ENCODE measurements at places on chromosomes 3 and 15.
A peak's percentile ranks its signal among the peaks of the same experiment; 100 is the strongest.

DNA sequence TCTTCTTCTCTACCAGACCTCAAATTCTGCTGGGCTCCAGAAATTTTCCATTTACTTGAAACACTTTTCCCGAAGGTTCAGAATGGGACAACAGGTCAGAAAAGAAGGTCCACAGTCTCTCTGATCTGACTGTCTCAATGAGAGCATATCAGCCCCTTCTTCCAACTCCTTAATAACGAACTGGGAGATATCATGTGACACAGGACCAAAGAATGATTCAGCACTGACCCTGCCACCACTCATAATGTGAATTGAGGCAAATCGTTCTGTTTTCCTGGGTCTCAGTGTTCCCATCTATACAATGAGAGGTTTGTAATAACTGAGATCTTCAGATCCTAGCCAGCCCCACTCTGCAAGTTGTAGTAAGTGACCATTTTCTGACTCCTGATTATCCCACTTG, 500.5 kb downstream of the NTRK3 start:
- no peak for DNase-seq
- H3K27ac ChIP-seq, result no peak overlapping the region
- H3K4me1 ChIP-seq, result peaks cover 3% of the 10 kb centered on the region
- H3K27me3 ChIP-seq, result peaks cover 5% of the 10 kb centered on the region

GRCh38 chr3:146585156-146585555, 20.0 kb downstream of the PLSCR5 start:
- DNase-seq, result no peak
- H3K27ac ChIP-seq, result no peak overlapping the region
- no peak overlapping the region for H3K4me3 ChIP-seq
- peaks cover 28% of the 10 kb centered on the region for H3K27me3 ChIP-seq
- H3K4me1 ChIP-seq, result peaks cover 4% of the 10 kb centered on the region

DNA sequence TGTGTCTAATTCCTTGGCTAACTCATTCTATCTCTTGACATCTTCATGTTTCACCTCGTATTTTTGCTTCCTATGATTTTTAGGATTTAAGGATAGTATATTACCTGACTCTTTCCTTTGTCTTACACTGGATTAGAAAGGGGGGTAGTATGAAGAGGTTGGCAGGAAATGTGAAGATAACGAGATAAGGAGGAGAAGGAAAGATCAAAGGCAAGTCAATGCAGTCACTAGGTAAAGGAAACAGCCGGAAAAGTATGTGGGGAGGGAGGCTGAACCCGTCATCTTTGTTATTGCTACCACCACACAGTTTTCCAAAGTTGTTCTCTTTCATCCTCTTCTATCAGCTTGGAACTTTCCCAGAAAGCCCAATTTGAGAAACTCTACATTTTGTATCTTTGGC, 90.6 kb downstream of the SLC9A9 start:
- H3K27ac ChIP-seq, result no peak overlapping the region
- no peak overlapping the region for H3K4me3 ChIP-seq
- H3K27me3 ChIP-seq, result no peaks in the 10 kb centered on the region
- DNase-seq, result no peak
- peaks cover 2% of the 10 kb centered on the region for H3K36me3 ChIP-seq

DNA sequence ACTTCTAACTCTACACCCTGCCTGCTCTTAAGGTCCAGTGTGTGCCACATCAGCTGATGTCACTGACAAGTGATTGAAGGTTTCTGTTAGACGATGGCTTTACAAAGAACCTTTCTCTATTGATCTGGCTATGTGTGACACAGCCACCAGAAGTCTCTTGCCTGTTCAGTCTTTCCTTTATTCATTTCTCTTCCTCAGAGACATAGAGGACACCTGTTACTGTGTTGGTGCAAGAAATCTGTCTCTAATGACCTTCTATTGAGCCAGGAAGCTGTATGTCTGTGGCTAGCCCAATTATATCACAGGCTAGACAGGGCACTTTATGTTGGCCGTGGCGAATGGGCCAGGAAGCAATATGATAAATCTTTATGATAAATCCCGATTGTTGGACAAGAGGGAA, 173.3 kb upstream of the GAP43 start:
- H3K27me3 ChIP-seq, result no peaks in the 10 kb centered on the region
- DNase-seq, result no peak
- H3K27ac ChIP-seq, result no peak overlapping the region
- peaks cover 4% of the 10 kb centered on the region for H3K4me1 ChIP-seq
- H3K36me3 ChIP-seq, result no peaks in the 10 kb centered on the region
- H3K4me3 ChIP-seq, result no peak overlapping the region

DNA sequence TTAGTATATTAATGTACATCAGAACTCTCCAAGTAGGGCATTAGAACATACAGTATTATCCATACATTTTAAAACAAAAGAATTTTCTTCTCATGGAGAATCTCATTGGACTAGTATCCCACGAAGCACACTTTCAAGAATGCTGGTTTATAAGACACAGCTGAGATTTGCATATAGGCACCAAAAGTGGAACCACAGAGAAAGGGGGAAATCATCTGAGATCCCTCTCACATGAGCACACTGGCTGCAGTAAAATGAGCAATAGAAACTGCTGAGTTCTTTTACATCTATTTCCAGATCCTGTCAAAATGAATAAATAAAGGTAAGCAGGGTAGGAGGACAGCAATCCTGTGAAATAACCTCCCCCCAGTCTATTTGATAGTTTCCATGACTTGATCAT, 665.3 kb downstream of the FHIT start:
- no peak for DNase-seq
- H3K4me1 ChIP-seq, result no peaks in the 10 kb centered on the region
- H3K27ac ChIP-seq, result no peak overlapping the region
- H3K27me3 ChIP-seq, result no peaks in the 10 kb centered on the region
- H3K4me3 ChIP-seq, result no peak overlapping the region
- H3K36me3 ChIP-seq, result no peaks in the 10 kb centered on the region

GRCh38 chr3:108021131-108021530, 69.7 kb downstream of the CD47 start:
- H3K27me3 ChIP-seq, result no peaks in the 10 kb centered on the region
- no peak overlapping the region for H3K4me3 ChIP-seq
- H3K27ac ChIP-seq, result no peak overlapping the region
- H3K4me1 ChIP-seq, result peaks cover 4% of the 10 kb centered on the region
- peaks cover 4% of the 10 kb centered on the region for H3K36me3 ChIP-seq

DNA sequence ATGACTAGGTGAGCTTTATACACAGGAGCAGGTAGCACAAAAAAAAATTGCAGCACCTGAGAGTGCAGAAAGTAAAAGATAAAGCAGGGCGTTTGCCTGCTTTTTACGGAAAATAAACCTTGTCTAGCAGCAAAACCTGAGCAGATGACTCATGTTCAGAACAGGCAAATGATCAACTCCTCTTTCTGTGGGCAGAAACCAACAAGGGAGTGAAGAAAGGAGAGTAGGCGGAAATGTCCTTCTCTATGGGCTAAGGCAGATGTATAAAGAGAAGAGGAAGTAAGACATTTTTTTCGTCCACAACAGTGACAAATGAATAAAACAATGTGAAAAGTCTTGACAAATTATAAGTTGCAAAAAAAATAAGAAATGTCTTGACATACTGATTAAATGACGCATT, 24.5 kb upstream of the GMNC start:
- DNase-seq, result no peak
- H3K27me3 ChIP-seq, result no peaks in the 10 kb centered on the region
- no peak overlapping the region for H3K4me3 ChIP-seq
- H3K36me3 ChIP-seq, result no peaks in the 10 kb centered on the region

DNA sequence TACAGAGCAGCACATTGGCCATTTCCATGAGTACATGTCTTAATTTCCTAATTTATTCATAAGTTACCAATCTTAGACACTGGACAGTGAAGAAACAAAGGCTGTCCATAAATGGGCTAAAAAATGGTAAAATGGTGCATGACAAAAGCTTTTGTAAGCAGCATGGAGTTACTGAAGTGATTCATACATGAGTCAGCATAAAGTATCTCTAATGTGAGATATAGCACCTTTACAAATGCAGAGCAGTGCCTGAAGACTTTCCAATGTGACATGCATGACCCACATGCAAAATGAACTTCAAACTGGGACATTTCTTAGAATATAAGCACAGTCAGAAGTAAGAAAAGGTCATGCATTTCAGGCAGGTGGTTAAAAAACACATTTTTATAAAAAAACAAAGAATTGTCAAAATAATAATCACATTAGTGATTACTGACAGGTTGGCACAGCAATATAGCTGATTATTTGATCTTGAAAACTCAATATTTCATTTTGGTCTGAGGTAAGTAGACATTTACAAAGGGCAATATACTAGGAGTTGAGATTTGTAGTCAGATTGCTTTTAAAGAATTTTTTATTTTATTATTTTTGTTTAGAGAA, 299.3 kb downstream of the PLCL2 start:
- H3K27ac ChIP-seq, result peak overlapping the region; percentile 24
- no peak overlapping the region for H3K4me3 ChIP-seq
- no peak for DNase-seq
- H3K27me3 ChIP-seq, result no peaks in the 10 kb centered on the region
- H3K36me3 ChIP-seq, result peaks cover 5% of the 10 kb centered on the region
- peaks cover 12% of the 10 kb centered on the region for H3K4me1 ChIP-seq

DNA sequence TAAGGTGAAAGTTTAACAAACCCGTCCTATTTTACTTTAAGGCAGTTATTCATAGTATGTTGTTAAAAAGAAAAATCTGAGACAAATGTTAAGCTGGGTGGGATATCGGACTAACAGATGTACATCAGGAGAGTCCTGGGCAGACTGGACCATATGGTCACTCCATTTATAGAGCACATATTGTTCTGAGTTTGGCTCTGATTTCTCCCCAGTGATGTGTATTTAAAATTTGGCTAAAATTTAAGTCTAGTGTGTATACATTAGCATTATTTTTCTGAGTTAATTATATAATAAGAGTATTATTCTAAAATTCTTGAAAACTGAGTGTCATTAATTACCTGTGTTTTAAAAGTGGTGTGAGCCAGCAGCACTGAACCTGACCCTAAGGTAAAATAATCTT, 6.1 kb downstream of the GMPS start:
- H3K27me3 ChIP-seq, result no peaks in the 10 kb centered on the region
- peaks cover 3% of the 10 kb centered on the region for H3K36me3 ChIP-seq
- peaks cover 32% of the 10 kb centered on the region for H3K4me1 ChIP-seq
- no peak for DNase-seq

DNA sequence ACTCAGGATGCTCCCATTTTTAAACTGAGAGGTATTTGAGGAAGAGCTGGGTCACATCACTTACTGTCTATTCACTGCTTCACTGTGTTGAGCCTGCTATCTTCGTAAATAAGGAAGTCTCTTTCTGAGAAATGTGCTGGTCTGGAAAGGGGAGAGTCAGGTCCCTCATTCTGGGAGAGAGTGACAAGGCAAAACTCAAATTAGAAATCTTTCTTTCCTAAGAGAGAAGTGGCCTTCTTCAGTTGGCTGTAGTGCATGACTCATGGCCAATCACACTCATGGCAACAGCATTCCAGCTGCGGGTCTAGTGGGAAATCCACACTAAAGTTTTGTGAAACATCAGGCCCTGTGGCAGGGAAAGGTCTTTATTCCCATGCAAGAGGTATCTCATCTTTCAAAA, 11.5 kb upstream of the TIMP4 start:
- DNase-seq, result no peak
- H3K36me3 ChIP-seq, result no peaks in the 10 kb centered on the region
- no peak overlapping the region for H3K4me3 ChIP-seq
- H3K4me1 ChIP-seq, result no peaks in the 10 kb centered on the region
- H3K27ac ChIP-seq, result no peak overlapping the region
- no peaks in the 10 kb centered on the region for H3K27me3 ChIP-seq

GRCh38 chr15:38613085-38613484, 48.5 kb upstream of the RASGRP1 start:
- no peak overlapping the region for H3K4me3 ChIP-seq
- peaks cover 3% of the 10 kb centered on the region for H3K36me3 ChIP-seq
- peak overlapping the region; percentile 91 for H3K27ac ChIP-seq
- no peaks in the 10 kb centered on the region for H3K27me3 ChIP-seq
- H3K4me1 ChIP-seq, result peaks cover 40% of the 10 kb centered on the region

DNA sequence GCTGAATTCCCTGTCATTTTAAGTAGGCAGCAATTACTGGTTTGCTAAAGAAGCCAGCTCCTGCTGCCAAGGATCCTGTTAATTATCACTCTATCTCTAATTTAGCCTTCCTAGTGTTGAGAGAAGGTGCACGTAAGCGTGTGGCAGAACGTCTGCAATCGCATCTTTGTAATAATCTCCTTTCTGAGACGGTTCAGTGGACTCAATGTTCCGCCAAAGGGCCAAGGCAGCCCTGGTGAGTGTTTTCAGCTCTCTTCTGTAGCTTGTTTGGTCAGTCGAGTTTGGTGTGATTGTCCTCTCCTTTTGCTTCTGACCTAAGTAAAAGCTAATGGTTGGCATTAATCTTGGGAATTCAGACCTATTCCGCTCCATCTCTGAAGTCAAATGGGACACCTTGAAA, 24.2 kb downstream of the MITF start:
- no peak overlapping the region for H3K27ac ChIP-seq
- no peak for DNase-seq
- H3K4me3 ChIP-seq, result no peak overlapping the region

- DNase-seq, result no peak
- peaks cover 70% of the 10 kb centered on the region for H3K27me3 ChIP-seq
- H3K36me3 ChIP-seq, result peaks cover 2% of the 10 kb centered on the region
- H3K4me1 ChIP-seq, result no peaks in the 10 kb centered on the region
- H3K27ac ChIP-seq, result no peak overlapping the region
Observed at GRCh38 chr3:123044981-123045763, 17.6 kb upstream of the SEMA5B start.

DNA sequence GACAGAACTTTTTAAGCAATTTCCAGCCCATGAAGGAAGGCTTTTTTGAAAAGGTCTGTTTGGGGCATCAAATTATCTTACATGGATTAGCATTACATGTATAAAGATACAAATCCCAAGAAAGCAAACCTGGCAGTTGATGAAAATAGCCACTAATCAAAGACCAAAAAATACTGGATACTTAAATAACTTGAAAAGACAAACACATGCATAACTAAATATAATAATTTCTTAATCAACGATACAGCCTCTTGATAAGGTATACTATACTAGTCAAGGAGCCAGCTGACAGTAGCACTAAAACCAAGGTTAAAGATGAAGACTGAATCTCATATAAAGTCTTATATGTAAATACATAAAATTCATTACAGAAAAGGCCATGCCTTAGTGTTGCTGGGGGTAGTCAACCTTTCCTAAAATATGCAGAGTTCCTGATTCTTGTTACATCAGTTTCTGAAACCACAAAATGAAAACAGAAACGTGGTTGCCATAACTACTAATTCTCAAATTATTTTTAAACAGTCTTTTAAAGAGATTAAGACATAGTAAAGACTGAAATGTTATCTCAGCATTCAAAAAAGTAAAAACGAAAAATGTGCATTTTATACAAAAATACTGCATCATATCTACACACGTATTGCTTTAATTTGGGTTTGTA, 2.0 kb downstream of the ANKRD28 start:
- peaks cover 46% of the 10 kb centered on the region for H3K4me1 ChIP-seq
- DNase-seq, result no peak
- peak overlapping the region; percentile 98 for H3K27ac ChIP-seq
- H3K36me3 ChIP-seq, result peaks cover 3% of the 10 kb centered on the region
- peak overlapping the region; percentile 94 for H3K4me3 ChIP-seq

Measured in T-helper 17 cell (primary cell).